ENCODE measurements at places on chromosomes 4 and X.

DNA sequence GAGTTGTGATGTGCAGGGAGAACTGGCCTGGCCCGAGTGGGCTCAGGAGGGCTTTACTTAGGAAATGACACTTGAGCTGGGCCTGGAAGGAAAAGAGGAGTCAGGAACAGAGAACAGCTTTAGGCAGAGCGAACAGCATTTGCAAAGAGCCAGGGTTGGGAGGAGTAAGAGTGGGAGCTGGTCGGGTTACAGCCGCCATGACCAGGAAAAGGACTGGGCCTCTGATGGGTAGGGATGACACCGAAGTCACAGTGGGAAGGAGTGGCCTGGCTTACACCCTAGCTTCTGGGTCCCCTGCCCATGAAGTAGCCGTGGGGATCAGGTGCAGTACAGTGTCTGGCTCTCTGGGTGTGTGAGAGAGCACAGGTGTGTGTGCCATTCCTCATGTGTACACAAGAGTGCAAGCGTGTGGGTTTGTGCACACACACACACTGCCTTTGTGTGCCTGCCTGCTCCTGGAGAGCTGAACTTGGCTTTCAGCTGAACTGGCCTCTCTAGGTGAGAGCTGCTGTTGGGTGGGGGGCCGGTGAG, 31.6 kb downstream of the TRMT44 start:
- no peak for DNase-seq

GRCh38 chr4:82777857-82778525, 20.6 kb downstream of the SCD5 start:
- no peak for DNase-seq

- DNase-seq: no peak
Observed at GRCh38 chr4:13201241-13201640, 282.9 kb downstream of the RAB28 start.

GRCh38 chr4:5609306-5610007, 98.9 kb downstream of the EVC2 start:
- no peak for DNase-seq

- DNase-seq: no peak
Observed at GRCh38 chr4:184282251-184282713, 64.6 kb upstream of the ENPP6 start.

- no peak for DNase-seq
Observed at GRCh38 chrX:129823522-129823921, 20.2 kb downstream of the ZDHHC9 start.

- no peak for DNase-seq
Observed at GRCh38 chr4:22216278-22216677, 267.7 kb upstream of the KCNIP4 start.

- peak; percentile 50 for DNase-seq
Observed at GRCh38 chrX:154714925-154715324, 36.0 kb downstream of the GAB3 start.

DNA sequence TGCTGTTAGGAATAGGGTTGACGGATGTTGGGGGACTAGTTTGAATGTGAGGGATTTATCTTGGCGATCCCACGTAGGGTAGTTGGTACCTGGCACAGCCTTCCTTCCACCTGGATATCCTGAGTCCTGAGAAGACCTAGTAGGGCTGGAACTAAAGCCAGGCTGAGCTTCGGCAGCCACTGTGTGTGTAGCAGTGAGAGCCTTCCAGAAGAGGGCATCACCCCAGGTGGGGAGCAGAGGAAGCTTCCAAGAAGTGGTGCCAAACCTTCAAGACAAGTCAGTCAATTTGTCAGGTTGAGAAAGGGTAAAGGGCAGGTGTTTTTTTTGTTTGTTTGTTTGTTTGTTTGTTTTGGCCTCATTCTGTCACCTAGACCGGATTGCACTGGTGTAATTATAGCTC, 1.2 kb upstream of the FGFBP2 start:
- DNase-seq: no peak

DNA sequence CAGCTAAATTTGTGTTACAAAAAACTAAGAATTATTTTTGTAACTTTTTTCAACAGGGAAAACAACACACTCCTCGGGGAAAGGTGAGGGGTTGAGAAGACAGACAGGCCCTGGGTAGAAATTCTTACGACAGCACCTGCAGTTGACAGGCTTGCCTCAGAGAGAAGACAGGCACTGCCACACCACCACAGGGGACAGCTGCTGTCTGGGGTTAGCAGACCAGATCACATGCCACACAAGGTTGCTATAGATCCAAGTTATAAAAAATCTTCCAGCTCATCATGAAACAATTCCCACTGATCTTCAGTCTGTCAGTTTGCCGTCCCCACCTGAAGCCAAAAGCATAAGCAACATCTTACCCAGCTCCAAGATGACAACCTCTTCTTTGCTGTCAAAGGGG, 143.2 kb upstream of the ZCCHC13 start:
- DNase-seq: no peak

GRCh38 chr4:182015014-182015413, 228.2 kb upstream of the TENM3 start:
- DNase-seq: no peak

- no peak for DNase-seq
Observed at GRCh38 chr4:78002260-78002659, 54.9 kb upstream of the FRAS1 start.

- no peak for DNase-seq
Observed at GRCh38 chr4:153755186-153755585, 4.6 kb downstream of the RNF175 start.

GRCh38 chr4:145019346-145019745, 78.7 kb downstream of the ANAPC10 start:
- no peak for DNase-seq

- no peak for DNase-seq
Observed at GRCh38 chrX:38612281-38612680, 50.9 kb downstream of the TSPAN7 start.

DNA sequence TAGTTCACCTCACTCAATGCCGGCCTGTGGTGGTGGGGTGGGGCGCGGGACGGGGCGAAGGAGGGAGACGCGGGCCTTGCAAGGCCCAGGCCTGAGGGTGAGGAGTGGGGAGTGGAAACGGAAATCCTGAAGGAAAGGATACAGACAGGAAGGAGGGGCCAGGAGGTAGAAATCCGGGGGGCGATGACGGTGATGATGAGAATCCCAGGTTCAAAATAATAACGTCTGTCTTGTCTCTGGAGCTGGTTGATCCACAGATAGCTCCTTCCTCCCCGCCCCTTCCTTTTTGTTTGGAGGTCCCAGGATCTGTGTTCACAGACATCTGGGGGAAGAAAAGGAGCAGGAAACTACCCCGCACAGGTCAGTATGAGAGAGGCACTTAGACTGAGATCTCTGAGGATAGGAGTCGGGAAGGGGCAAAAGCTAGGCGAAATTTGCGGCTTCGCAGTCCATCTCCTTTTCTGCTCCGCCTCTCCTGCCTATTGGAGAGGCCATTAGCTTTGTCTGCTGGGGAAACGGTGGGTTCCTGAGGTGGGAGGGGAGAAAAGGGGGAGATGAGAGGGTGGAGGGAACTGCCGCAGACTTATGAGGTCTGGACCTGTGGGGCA, 746 bp downstream of the TCEAL7 start:
- peak; percentile 49 for DNase-seq

- DNase-seq: no peak
Observed at GRCh38 chrX:124573468-124573867, 227.1 kb downstream of the SH2D1A start.

DNA sequence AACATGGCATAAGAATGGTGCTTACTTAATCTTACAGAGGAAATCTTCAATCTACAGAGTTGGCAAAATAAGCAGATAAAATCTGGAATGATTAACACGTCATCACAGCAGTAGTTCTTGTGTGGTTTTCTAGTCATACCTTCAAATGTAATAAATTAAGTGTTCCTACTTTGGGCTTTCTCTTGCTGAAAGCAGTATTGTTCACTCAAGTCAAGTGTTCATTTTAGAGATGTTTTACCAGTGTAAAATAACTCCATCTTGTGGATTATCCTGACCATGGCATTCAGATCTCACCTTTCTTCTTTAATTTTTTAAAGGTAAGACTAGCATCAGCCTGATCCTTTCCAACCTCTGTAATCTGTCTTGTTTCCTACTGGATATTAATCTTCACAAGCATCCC, 72.9 kb downstream of the ADAMTS3 start:
- DNase-seq: no peak

DNA sequence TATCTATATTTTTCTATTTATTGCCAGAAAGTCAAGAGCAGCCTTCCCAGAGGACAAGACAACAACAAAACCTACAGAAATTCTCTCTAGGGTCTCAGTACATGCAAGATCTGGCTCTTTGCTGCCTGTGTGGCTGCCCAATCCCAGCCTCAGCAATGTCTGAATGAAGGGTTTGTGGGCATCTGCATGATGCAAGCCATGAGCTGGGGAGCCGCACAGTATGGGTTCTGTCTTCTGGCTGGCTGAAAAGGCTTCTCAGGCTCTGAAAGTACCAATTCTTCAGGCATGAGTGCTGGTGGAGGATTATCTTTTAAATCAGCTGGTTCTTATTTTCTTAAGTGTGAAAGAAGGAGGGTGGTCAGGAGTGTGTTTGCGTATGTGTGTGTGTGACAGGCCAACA, 104.6 kb downstream of the PDGFRA start:
- DNase-seq: no peak

DNA sequence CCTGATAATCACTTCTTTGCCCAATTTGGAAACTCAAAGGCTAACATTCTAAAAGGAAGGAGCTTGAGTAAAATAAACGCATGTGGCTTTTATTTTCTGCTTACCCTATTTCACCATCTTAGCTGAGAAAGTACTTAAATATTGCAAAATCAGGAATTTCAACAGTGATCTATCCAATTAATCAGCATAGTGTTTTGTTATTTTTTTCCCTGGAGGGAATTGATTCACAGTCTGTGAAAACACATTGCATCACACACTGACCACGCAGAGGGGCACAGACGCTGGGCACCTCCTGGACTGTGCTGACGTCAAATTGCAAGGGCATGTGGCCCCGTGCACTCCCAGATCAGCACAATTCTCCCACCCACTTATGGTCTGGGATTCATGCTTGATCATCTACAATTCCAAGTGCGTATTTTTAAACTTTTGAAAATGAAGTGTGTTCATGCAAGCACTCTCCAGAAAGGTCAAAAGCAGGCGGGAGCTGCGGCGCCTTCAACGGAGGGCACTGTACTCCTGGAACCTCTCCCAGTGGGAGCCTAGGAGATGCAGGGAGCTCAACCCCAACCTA, 320.6 kb upstream of the PPARGC1A start:
- no peak for DNase-seq

DNA sequence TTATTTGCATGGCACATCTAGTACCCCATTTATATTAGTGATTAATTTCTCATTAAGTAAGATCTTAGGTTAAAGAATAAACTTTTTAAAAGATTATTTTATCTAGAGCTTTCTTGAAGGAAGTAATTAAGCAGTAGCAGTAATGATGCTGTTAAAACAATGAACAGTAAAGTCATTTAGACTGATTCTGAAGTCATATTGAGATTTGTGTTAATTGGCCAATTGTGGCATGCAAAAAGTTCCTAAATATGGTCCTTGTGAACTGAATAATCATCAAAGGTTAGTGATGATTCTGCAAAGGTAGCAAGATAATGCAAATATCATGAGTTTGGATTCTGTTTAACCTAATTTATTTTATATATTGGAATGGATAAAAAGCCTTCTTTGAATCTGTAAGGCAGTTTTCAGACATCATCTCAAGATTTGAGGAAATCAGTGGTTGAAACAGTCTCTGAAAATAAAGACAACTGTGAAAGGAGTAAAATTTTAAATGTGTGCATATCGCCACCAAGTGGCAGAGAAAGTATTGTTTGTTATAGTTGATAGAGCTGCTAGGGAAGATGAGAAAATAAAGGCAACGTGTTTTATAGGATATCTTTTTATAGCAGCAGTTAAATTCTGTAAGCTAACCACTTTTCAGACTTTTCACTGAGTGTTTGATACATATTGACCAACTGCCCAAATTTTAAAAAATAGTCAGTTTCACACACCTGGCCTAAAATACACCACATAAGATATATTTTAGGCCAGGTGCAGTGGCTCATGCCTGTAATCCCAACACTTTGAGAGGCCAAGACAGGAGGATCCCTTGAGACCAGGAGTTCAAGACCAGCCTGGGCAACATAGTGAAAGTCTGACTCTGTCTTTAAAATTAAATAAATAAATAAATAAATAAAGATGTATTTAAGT, 79.6 kb downstream of the CCKAR start:
- DNase-seq: peak; percentile 70

GRCh38 chr4:126172126-126172525, 857.4 kb downstream of the FAT4 start:
- no peak for DNase-seq

GRCh38 chr4:36244257-36245082, at the start of gene ARAP2:
Gene ARAP2 (minus strand): TSS chr4:36244514. CDS start chr4:36229486, 15,028 bp downstream.
- peak; percentile 36 for DNase-seq

- DNase-seq: peak; percentile 21
Observed at GRCh38 chrX:31658360-31658759, 586.5 kb upstream of the FTHL17 start.

DNA sequence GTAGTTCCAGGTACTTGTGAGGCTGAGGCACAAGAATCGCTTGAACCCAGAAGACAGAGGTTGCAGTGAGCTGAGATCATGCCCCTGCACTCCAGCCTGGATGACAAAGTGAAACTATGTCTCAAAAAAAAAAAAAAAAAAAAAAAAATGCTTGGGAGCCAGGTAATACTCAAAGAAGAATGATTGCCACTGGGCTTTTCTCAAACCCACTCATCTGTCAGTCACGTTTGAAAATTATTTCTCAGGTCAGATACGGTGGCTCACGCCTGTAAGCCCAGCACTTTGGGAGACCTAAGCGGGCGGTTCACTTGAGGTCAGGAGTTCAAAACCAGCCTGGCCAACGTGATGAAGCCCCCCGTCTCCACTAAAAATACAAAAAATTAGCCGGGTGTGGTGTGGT, 155.7 kb downstream of the RELL1 start:
- DNase-seq: no peak

GRCh38 chr4:169251291-169252235, 19.2 kb downstream of the SH3RF1 start:
- DNase-seq: peak; percentile 76

DNA sequence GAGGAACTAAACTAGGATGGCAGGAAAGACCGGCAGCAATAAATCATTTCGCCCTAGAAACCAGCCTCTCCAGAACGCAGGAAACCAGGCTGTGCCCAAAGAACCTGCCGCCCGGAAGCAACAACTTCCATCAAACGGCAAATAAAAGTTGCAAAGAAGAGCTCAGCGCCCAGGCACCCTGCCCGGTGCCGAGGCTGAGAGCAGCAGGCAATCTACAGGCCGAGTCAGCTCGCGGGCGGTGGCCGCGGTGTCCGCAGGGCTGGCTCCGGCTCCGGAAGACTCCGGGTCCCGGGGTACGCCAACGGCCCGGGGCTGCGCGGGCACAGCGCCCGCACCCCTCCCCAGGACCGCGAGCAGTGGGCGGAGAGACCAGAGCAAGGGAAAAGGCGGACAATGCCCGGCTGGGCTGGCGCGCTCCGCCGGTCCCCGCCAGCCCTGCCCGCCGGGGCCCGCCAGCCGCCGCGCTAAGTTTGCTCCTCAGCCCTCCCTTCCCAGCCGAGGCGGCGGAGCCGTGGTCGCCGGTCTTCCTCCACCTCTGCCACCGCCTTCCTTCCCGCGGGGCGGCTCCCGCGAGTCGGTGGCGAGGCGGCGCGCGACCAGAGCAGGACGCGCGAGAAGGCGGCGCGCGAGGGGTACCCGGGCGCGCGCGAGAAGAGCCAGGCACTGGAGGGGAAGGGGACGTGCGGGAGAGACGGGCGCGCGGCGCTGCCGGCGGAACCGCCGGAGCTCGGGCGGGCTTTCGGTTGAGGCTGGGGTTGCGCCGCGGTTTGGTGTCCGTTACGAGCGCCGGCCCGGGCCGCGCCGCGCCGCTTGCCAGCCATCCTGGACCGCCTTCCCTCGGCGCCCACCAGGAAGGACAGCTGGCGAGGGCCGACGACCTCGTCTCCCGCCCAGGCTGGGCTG, 733 bp downstream of the FRYL start:
- DNase-seq: peak; percentile 73

GRCh38 chr4:13461191-13461905, 22.8 kb downstream of the RAB28 start:
- DNase-seq: no peak
